Omental fat pad (tissue), 4 donors: ENCODE measurements at places on chromosomes 5 and 9. TPM values are rescaled to one million over a fixed set of nuclear protein-coding genes. Genes with fewer than 3 reads are reported as not detected.

SPATA31C1 gene
- not detected for total RNA-seq

CCDC152 gene
- total RNA-seq, result 0.65 TPM

- DNase-seq, result no peak
These were observed 477.1 kb downstream of the SPOCK1 start for GRCh38 chr5:137022043-137022442.

GRCh38 chr9:69036799-69037198 is 1.2 kb downstream of the FXN start:
- no peak for DNase-seq
